ENCODE measurements at places on chromosomes 1 and 21.
A peak's percentile ranks its signal among the peaks of the same experiment; 100 is the strongest.

DNA sequence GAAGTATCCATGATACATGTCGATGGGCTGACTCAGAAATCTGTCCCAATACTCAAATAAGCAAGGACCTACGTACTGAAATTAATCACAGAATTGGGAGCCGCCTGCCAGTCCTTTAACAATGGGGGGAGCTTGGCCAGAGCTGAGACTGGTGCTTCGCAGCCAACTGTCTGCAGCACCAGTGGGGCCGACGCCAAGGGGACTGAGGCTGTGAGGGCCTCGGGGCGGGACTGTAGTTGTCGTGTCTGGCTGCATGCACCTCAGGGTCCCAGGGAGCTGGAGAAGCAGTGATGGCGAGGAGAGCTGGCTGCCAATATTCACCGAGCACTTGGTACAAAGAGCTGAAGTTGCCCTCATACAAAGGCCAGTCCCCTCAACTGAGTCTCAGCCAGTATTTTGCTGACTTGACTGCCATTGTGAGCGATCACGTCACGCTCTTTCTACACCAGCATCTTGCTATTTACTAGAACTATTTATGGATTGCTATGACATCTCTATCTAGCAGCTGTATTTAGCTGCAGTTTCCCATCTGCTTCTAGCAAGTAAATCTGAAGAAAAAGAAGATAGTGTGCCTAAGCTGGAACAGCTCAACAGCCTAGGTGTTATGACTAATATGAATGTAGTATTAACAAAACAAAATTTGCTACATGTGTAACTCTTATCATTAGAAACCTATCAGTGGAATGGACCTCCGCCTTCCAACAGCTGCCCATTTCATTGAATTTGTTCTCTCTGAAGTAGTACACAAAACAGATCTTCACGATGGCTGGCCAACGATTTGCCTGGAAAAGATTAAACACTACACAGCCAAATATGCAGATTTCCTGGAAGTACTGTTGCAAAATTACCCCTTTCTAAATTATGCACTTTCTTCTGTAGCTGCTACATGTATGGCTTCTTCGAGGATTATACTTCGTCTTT, 29.1 kb downstream of the EVI5 start:
- no peak for DNase-seq

- DNase-seq = no peak
Observed at GRCh38 chr21:9763306-9763705, 758.1 kb upstream of the TPTE start.

DNA sequence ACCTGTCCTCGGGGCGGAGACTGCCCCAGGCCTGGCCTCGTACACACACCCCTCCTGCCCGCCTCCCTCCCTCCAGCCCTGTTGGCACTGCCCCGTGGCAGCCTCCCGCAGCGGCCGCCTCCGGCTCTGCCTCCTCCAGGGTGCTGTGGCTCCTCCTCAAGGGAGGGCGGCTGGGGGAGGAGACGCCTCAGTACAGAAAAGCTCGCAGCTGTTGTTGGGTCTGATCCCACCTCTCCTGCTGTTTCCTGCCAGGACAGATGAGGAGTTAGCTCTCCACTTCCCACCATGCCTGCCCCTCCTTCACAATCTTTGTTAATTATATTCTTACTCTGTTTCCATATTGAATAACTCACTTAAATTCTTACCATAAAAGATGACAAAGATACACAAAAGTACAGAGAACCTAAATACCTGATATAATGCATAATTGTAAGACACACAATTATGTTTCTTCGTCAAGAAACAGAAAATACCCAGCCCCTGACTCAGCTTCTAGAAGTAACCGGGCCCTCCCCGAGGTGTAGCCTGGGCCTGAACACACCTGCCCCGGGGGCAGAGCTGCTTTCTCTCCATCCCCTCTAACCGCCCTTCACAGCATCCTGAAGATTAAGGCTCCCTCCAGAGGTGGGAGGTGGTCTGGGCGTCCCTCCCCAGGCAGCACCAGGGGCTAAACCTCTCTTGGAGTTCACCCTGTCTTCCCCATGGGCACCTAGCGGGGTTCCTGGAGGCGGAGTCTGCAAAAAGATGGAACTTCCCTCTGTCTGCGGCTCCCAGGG, 30.6 kb upstream of the COL6A1 start:
- no peak for DNase-seq

- peak; percentile 66 for DNase-seq
Observed at GRCh38 chr1:21814241-21814918, 2.3 kb downstream of the LDLRAD2 start.

GRCh38 chr1:39776886-39777285, 5.7 kb upstream of the OXCT2 start:
- no peak for DNase-seq

- no peak for DNase-seq
Observed at GRCh38 chr1:243946946-243947345, 96.9 kb upstream of the AKT3 start.

GRCh38 chr1:170131450-170131849, 14.3 kb upstream of the NTMT2 start:
- DNase-seq = no peak

DNA sequence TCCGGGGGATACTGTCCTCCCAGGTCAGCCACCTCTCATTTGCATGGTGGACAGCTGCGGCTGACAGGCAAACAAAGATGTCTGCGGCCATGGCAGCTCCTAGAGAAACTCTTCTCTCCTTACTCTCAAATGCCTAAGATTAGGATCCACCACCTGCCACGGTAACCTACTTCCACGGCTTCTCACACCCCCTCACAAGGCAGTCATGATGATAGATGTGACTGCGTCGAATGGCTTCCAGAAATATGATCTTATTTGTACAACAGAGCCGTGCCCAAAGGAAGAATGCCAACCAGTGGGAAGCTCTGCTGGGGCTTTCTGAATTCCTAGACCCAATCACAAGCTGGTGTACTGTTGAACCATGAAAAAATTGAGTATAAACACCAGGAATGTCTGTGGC, 73.4 kb downstream of the BACE2 start:
- DNase-seq = no peak

- peak; percentile 36 for DNase-seq
Observed at GRCh38 chr1:119372503-119373086, 4.0 kb downstream of the HAO2 start.

Data from GM19239 (cell line).